GM12878 (cell line): ENCODE measurements at places on chromosomes 12 and 14.

GRCh38 chr12:95443459-95443858 lies 30.5 kb upstream of the METAP2 start:
- H3K36me3 ChIP-seq = no peaks in the 10 kb centered on the region
- H3K4me1 ChIP-seq = 0 out of 2 replicates have a peak, but pooled peaks cover 3% of the 10 kb centered on the region
- DNase-seq = no peak
- H3K27ac ChIP-seq = no peak overlapping the region
- no peak overlapping the region for H3K4me3 ChIP-seq

GRCh38 chr12:131672941-131673887 lies 37.7 kb upstream of the SFSWAP start:
- no peaks in the 10 kb centered on the region for H3K27me3 ChIP-seq
- no peak overlapping the region for H3K4me3 ChIP-seq
- no peak for DNase-seq

DNA sequence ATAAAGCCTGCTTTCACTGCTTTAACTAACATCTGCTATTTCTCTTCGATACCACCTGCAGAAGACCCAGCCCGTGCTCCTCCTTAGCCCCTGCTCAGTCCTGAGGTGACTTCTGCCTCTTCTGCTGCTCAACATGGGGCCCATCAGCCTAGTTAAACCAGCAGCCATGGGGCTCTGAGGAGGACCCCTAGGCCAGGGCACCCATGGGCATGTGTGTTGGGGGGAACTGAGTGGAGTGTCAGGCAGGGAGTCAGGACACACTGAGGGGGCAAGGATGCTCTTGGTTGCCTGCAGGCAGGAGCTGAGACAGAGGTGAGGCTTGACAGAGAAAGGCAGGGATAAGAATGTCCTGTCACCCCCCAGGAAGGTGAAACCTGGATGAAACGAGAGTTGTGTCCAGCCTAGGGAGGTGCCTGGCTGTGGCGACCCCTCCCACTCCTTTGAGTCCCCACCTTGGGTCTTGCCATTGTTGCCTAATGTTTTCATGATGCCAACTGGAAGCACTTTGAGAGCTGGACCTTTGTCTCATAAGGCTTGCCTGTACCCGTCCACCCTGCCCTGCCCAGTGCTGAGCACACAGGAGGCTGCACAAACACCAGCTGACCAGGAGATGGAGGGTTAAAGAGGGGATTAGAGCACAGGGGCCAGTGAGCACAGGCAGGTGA lies 12.5 kb upstream of the RABGGTA start:
- no peak overlapping the region for H3K4me3 ChIP-seq
- no peaks in the 10 kb centered on the region for H3K36me3 ChIP-seq
- H3K4me1 ChIP-seq = peaks cover 14% of the 10 kb centered on the region
- no peaks in the 10 kb centered on the region for H3K27me3 ChIP-seq

DNA sequence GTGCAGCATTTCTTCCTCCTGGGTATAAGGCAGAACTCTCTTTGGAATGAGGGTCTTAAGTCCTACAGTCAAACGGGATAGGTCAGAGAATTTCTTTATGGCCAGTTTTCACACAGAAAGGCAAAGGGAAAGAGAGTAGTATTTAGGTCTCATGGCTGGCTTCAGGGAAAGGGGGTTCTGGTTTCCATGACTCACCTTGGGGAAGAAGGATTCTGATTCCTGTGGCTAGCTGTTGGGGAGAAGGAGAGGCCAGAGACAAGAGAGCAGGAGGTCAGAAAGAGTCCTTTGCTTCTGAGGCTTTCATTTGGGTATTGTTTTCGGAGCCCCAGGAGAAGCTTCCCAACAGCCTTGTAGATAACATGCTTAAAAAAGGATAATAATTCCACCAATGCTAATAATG lies 332.5 kb downstream of the NPAS3 start:
- no peaks in the 10 kb centered on the region for H3K27me3 ChIP-seq
- H3K4me1 ChIP-seq = no peaks in the 10 kb centered on the region
- no peaks in the 10 kb centered on the region for H3K36me3 ChIP-seq
- DNase-seq = no peak
